Left cardiac atrium (tissue), 4 donors: ENCODE measurements at places on chromosomes 3 and 15.
A peak's percentile ranks its signal among the peaks of the same experiment; 100 is the strongest.

GRCh38 chr15:58087871-58088270 lies 22.4 kb upstream of the ALDH1A2 start:
- no peak for DNase-seq

DNA sequence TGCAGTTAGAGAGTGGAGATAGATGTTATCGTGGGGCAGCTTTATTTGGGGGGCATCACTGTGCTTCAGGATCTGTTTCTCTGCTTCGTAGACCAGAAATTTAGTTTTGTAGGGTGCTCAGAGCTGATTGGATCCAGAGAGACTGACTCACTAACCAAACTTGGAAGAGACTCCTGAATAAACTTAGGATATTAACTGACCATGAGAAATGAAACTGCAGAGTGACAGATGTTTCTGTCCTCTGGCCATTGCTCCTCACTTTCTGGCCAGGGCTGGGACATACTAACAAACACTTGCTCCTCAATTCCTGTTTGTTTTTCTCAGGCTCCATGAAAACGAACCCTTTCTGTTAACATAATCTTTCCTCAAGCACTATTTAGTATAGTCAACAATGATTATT lies 4.3 kb downstream of the ZNF592 start:
- DNase-seq: no peak

DNA sequence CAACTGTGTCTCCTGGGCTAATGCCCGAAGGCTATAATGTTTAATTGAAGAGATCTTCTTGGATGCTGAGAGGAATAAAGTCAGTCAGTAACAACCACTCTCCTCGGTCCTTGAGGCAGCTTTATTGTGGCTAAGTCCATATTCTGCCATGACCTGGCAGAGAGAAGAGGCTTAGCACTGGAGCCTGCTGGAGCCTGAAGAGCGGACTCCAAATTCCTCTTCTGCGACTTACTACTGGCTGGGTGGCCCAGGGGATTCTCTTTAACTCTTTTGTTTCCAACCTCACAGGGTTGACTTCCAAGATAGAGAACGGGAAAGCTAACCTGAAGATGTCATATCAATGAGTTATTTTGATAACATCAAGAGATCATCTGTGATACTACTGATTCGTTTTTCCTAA lies 71.1 kb downstream of the MYO1E start:
- DNase-seq: no peak

GRCh38 chr15:101565377-101565776 lies 75.9 kb upstream of the PCSK6 start:
- DNase-seq: no peak

- DNase-seq: no peak
Observed at GRCh38 chr3:115784739-115785536, 161.6 kb downstream of the GAP43 start.

DNA sequence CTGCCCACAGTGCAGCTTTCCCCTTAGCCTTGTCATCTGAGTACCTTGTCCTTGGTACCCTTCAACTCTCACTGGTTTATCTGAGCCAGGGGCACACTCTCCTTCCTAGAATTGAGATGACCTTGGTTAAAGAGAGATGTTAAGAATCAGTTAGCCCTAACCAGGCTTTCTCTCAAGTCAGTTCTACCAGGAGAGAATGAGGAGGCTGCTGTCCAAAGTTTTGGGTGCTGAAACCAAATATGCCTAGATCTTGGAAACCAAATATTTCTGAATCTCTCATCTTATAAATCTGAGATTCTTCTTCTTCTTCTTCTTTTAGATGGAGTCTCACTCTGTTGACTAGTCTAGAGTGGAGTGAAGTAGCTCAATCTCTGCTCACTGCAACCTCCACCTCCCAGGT lies 12.0 kb upstream of the CTXND1 start:
- DNase-seq: no peak

DNA sequence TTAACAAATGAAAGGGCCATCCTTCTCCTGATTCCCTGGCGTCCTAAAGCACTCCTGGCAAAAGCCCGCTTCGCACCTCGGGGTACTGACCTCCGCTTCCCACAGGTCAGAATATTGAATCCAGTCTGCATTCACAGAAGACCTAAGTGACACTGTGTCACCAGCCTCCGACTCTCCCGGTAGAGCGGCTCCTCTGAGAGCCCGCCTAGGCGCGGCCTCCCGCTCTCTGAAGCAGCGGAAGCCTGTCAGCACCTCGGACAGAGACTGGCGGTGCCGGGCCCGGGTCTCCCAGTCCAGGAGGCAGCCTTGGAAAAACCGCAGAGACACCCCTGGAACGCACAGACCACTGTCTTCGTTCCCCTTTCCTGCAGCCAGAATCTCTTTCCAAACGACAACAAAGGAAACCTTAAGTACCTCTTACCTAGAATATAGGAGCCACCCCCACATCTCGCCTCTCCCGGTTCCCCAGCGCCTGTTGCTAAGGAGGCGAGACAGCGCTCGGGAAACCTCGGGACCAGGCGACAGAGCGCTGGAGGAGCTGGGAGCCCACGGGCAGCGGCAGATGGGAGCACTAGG lies 1.2 kb downstream of the GABRB3 start:
- DNase-seq: peak; percentile 57

DNA sequence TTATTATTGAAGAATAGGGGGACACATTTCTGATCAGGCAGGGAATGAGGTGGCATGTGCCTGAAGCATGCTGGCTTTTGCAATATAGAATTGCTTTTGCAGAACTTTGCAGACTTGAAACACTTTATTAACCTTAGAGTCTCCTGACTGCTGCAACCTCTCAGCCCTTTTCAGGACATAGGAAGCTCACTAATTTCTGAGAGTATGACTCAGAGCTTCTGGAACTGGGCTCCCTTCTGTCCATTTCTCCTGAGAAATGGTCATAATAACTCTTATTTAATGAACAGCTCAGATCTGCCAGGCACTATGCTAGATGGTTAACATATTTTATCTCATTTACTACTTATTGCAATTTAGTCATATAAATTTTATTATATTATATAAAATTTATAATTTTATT lies 38.6 kb upstream of the DGKG start:
- DNase-seq: no peak

- no peak for DNase-seq
Observed at GRCh38 chr3:190826018-190826417, 36.5 kb downstream of the GMNC start.

- DNase-seq: peak; percentile 88
Observed at GRCh38 chr3:50303013-50303815, at the start of gene HYAL1. Gene HYAL1, minus strand, starts transcription at chr3:50303574. Its CDS starts 618 bp downstream, at chr3:50302956.

- DNase-seq: no peak
Observed at GRCh38 chr3:150556792-150557191, 10.2 kb downstream of the EIF2A start.

DNA sequence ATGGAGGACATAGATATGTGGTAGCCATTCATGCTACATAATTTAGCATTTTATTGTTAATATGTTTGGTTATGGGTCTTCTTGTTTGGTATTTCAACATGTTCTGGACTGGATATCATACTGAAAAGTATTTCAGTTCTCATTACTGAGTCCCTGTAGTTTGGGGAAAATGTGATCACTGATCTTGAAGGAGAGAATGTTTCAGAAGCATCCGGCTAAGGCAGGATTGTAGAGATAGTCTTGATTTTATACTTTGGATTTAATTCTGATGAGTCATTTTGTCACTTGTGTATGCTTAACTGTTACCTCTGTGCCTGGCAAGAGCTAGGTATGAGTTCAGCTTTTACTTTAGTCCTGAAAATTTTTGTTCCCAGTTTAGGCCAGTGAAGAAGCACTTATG lies 7.1 kb downstream of the CHD2 start:
- DNase-seq: no peak

DNA sequence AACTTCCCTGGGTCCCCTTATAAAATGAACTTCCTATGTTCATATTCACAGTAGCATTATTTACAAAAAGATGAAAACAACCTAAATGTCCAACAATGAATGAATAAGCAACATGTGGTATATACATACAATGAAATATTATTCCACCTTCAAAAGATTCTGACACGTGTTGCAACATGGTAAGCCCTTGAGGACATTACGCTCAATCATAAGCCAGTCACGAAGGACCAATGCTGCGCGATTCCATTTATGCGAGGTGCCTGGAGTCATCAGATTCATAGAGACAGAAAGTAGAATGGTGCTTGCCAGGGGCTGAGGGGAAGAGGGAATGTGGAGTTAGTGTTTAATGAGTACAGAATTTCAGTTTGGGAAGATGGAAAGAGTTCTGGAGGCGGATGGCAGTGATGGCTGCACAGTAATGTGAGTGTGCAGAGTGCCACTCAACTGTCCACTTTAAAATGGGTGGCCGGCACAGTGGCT lies 88.8 kb upstream of the ALDH1A3 start:
- DNase-seq: no peak

DNA sequence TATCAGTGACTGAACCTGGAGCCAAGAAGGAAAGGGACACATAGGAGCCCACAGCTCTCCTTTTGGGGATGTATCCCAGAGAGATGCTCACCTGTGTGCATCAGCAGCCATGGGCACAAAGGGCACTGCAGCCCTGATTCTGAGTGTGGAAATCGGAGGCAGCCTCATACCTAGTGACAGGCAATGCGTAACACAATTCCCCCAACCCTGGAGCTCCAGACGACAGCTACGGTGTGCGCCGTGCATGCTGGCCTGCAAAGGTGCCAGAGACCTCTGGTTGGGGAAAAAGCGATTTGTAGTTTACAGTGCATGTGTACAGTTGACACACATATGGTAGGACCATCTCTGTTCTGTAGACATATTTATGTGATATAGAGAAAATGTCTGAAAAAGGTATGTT lies 59.0 kb upstream of the PLXNA1 start:
- DNase-seq: no peak

DNA sequence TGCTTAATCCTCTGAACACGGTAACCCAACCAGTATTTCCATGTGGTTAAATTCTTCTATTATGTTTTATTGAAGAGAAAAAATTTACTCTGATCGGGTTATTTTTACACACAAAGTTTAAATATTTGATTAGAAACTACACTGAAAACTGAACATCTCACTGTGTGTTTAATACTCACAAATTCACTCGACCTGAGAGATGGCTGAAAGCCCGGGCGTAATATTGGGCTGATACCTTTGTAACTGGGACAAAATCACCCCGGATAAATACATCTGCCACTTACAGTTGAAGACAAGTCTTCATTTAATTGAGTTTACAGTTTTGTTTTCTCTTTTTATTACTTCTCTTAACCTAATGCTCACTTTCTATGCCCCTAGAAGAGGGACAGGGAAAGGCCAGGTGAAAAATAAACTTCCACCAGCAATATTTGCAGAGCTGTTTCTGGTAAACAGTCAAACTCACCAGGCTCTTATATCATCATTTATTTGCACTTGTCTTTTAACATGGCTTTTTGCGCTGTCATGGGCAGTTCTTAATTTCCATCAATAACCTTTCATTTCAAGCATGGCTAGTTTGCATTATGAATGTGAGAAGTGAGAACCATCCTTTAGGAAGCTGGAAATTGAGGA lies 145.6 kb upstream of the TMCO5A start:
- DNase-seq: no peak

DNA sequence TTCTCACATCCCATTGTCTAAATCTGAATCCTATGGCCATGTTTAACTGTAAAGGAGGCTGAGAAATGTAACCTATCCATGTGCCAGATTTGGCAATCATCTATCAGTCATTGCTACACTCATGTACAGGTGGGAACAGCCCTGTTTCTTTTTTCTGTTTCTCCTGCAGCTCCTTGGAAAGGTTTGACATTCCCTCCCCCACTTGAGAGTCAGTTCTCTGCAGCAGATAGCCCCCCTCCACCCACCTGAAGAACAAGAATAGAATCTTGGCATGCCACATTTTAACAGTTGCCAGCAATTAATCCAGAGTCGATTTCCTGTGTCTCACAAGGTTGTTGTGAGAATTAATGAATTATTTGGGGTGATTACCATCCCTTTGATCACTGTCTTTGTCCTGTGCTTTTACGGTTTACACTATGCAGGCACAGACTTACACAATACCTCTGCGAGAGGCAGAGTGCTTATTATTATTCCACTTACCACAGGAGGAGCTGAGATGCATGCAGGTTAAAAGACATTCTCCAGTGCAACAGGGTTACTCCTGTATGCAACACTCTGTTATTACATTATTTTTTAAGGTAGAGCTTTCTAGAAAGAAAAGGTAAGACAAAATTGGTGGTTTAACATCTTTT lies 351.0 kb upstream of the THRB start:
- no peak for DNase-seq

GRCh38 chr15:95291898-95292472 lies 1038.5 kb upstream of the NR2F2 start:
- no peak for DNase-seq

DNA sequence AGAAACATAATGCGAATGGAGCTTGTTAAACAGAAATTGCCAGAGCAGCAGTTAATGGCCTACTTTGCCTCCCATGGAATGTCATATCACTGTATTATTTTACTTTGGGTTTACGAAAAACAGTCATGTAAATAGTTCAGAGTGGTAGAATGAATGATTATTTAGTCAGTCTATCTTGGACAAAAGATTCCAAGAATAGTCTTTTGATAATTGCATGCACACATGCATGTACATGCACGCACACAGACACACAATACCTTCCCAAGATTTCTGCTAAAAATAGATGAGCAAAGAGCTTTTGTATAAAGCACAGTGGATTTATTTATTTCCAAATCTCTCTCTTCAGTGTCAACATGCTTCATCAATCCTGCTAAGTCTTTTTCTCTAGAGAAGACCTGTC lies 800.7 kb downstream of the DIPK2A start:
- no peak for DNase-seq

DNA sequence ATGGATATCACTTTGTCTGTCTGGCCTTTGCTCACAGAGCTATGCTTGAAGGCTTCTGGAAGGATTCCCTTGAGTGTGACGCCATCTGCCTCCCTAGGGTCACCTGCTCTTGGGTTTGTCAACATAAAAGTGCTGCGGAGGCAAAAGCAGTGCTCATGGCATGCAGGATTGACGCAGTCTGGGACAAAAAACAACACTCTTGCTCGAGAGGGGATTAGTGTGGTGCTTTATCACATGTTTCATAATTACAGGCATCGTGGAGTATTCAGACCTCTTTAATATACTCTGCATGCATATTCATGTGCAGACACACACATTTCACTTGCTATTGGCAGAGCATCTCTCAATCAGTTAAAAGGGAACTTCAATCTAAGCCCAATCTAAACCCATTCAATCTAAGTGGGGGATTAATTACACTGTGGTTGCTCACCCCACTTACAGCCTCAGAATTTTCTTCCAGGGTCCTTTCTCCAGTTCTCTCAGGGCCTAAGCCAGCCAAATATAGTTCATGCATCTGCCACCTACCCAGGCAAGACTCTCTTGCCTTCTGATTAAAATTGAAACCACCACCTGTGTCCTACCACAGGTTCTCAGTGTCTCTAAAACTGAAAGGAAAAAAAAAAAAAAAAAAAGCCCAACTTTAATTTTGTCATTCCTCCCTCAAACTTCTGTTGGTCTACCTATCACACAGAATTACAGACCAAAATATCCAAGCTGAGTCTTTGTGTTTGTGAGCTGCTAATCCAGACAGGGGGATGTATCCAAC lies 75.6 kb downstream of the BFSP2 start:
- DNase-seq: no peak

DNA sequence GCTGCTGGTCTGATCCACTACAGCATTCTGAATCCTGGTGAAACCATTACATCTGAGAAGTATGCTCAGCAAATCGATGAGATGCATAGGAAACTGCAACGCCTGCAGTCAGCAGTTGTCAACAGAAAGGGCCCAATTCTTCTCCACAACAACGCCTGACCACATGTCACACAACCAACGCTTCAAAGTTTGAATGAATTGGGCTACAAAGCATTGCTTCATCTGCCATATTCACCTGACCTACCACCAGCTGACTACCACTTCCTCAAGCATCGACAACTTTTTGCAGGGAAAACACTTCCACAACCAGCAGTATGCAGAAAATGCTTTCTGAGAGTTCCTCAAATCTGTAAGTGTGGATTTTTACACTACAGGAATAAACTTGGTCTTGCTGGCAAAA lies 54.7 kb upstream of the C2CD4B start:
- no peak for DNase-seq
